ENCODE measurements at places on chromosomes 4 and X.

DNA sequence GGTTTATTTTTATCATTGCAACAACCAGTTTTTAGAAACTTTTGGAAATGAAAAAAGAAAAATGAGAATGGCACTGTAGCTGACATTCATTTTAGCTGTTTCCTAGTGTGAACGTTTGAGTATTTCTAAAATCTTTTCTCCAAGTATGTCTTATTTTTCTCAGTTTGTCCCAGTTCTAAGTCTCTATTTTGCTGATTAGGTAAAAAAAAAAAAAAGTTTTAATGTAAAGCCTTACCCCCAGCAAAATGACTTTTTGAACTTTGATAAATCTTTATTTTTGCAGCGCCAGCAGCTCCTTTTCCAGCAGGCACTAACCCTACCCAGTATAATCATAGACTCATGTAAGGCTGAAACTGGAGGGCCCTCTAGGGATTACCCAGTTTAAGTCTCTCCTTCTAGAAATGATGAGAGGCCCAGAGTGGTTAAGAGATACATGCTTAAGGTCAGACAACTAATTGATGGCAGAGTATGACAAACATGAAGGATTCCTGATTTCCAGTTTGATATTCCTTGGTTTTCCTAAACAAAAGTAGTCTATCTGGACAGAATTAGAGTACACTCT lies 84.3 kb upstream of the SLC4A4 start:
- no peak for DNase-seq

GRCh38 chrX:155962906-155963305 lies 34.6 kb upstream of the IL9R start:
- no peak for DNase-seq

DNA sequence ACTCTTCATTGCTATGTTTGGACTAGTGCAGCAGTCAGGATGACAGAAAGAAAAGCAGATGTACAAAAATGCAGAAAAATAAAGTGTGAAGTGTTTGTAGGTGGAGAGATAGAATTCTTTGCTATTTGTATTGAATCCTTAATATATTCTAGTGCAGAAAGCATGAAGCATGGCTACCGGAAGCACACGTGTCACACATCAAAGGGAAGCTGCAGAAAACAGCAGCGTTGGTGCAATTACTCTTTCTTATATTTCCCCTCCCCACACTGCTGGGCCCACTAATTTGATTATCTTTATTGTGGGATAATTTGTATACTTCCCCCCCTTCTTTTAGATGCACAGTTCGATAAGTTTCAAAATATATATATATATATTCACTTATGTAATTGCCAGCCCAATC lies 35.9 kb upstream of the TAPT1 start:
- DNase-seq = no peak

DNA sequence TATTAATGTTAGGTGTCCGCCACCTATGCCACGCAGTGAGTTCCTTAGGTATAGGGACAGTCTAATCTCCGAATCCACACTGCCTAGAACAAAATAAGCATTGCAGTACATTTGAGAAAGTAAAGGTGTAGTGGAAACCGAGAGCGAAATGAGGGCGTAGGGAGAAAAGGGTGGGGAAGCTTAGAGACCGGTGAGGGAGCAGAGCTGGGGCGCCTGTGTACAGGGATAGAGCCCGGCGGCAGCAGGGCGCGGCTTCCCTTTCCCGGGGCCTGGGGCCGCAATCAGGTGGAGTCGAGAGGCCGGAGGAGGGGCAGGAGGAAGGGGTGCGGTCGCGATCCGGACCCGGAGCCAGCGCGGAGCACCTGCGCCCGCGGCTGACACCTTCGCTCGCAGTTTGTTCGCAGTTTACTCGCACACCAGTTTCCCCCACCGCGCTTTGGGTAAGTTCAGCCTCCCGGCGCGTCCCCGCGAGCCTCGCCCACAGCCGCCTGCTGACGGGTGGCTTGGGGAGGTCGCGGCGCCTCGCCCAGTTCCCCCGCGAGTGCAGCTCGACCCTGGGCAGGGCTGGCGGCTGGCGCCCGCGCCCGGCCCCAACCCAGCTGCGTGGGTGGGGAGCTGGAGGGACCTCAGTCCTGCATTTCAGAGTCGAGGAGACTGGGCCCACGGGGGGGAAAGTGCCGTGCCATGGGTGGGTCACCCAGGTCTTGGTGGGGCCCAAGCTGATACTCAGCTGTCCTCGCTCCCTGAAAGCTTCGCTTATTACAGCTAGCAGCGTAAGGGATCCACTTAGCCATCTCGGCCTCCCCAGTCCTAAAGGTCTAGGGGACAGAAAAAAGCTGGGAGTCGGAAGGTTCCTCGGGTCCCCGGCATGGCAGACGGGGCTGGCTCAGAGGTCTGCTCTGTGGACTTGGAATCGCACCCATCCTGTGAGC lies at the start of gene ANXA3:
Gene ANXA3, plus strand, starts transcription at position 351 of the 932 bp plus-strand sequence. CDS start 2,704 bp downstream, outside the sequence.
- peak; percentile 81 for DNase-seq

- DNase-seq = no peak
Observed at GRCh38 chr4:55993994-55994663, 45.4 kb downstream of the CEP135 start.

- no peak for DNase-seq
Observed at GRCh38 chrX:100315566-100315965, 94.5 kb downstream of the PCDH19 start.

DNA sequence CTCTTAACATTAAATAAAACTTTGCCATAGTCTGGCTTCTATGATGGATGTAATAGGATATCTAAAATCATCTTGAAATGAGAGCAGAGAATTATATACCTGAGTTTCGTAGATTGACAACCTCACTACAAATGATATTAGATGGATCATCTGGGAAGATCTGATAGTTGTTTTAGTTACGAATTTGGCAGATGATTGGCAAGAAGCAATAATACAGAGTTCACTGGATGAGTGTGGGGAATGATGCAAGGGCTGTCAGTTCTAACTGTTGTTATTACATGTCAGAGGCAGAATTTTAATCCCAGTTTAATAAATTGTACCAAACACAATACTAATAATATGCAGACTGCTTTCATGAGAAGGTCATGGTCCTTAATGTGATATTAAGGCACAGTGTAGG lies 585.2 kb downstream of the TRAM1L1 start:
- no peak for DNase-seq

GRCh38 chrX:37943554-37944344 lies 62.6 kb upstream of the SYTL5 start:
- DNase-seq = no peak

DNA sequence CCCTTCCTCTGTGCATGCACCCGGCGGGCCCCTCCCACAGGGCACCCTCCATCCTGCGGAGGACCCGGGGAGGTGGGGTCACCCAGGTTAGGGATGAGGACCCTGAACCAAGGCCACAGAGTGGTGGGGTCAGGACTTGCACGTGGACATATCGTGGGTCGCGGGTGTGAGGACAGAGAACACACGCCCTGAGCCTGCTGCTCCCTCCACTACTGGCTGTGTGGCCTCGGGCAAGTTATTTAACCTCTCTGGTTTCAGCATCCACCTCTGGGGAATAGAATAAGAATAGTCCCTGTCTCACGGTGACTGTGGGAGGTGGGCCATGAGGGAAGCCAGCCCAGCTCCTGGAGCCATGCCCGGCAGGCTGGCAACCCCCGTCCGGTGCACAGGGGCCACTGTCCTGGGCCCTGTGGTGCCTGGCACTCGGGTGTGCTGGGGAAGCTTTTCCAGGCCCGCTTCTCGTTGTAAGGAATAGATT lies 5.1 kb downstream of the PSAPL1 start:
- no peak for DNase-seq
